ENCODE measurements at places on chromosomes 12 and 14.

DNA sequence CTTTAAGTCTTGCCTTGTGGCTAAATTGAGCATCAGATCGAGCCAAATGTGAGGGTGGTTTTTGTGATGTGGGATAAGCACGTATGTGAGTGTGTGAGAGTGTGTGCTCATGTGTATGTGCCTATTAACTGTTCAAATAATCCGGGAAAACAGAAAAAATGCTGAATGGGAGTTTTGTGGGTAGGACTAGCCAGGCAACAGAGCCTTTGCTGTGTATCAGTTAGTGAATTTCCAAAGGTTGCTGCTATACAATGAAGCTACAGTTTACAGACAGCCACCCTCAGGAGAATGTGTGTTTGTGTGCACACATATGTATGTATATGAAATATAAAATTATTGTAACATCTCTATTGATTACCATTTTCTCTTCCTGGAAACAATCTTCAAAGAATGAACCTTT is 154.0 kb downstream of the SOX5 start:
- no peak for DNase-seq
- H3K36me3 ChIP-seq = no peaks in the 10 kb centered on the region
- H3K4me3 ChIP-seq = no peak overlapping the region
- H3K27me3 ChIP-seq = no peaks in the 10 kb centered on the region

DNA sequence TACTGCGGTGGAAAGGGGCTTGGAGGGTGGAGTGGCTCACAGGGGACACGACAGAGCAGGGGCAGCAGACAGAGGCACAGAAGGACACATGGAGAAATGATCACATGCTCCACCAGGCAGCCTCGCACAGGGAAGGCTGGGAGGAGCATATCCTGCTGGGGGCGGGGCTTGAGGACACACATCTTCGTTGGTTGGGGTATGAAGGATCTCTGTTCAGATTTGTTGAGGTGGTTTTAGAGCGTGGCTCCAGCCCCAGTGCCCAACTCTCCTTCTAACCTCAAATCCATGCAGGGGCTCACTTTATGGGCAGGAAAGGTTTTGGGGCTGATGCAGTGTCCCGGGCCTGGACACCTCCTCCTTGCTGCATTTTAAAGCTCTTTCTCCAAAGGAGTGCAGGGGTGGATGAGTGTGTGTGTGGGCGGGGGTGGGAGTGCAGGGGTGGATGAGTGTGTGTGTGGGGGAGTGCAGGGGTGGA is 733 bp upstream of the P3H3 start:
- peak overlapping the region; percentile 58 for H3K4me3 ChIP-seq
- H3K36me3 ChIP-seq = no peaks in the 10 kb centered on the region

DNA sequence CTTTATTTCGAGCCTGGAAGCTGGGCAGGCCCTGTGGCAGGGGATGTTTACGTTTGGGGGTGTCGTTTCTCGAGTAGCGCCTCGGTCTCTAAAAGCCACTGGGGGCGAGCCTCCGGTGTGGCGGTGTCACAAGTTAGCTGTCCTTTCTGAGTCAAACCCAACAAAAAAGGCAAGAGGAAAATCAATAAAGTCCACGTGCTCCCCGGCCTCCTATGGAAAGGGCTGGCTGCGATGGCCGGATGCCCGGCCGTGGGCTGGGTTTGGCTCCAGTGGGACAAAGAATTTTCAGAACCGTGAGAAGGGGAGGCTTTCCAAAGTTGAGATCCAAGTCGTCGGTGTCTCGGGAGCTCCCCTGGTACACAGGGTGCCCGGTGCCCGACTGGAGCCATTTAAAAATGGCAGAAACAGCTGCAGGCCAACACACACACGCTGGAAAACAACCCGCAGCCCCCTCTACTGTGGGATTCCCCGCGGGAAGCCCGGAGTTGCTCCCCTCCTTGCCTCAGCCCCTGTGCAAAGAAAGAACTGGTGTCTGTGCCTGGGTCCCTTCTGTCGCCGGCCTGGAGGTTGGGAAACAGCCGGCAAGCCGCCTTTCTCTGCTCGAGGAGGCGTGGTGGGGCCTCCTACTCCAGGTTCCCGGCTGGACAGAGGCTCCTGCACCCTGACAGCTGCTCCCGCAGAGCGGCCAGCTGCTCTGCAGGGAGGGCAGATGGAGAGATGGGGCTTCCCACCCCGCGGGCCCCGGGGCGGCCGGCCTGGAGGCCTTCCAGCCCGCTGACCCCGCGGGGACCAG is 1.9 kb downstream of the BCL7A start:
- peaks cover 21% of the 10 kb centered on the region for H3K27me3 ChIP-seq
- H3K36me3 ChIP-seq = peaks cover 3% of the 10 kb centered on the region
- no peak for DNase-seq

- H3K27me3 ChIP-seq = peaks cover 15% of the 10 kb centered on the region
- H3K27ac ChIP-seq = no peak overlapping the region
- no peak overlapping the region for H3K4me3 ChIP-seq
- no peaks in the 10 kb centered on the region for H3K36me3 ChIP-seq
- no peak for DNase-seq
Observed at GRCh38 chr12:76916170-76916540, 37.3 kb upstream of the CSRP2 start.

- no peaks in the 10 kb centered on the region for H3K4me1 ChIP-seq
- no peaks in the 10 kb centered on the region for H3K36me3 ChIP-seq
- H3K27ac ChIP-seq = no peak overlapping the region
- H3K27me3 ChIP-seq = no peaks in the 10 kb centered on the region
- DNase-seq = no peak
- H3K4me3 ChIP-seq = no peak overlapping the region
Observed at GRCh38 chr12:129258781-129259318, 405.6 kb downstream of the GLT1D1 start.

DNA sequence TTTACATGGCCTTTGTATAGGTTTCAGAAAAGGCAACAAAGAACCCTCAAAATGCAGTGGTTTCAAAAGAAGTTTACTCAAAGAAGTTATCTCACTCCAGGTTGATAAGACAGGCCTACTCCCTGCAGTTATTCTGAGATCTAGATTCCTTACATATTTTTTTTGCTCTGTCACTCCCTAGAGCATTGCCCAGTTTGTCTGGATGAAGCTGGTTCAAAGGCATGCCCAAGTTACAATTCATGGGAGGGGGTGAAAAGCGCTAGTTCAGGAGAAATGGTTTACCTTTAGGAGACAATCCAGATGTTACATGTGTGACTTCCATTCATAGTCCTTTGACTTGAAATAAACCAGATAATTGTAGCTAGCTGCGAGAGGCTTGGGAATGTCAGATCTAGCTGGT is 115.0 kb downstream of the TPH2 start:
- no peaks in the 10 kb centered on the region for H3K4me1 ChIP-seq
- DNase-seq = no peak
- H3K27me3 ChIP-seq = no peaks in the 10 kb centered on the region
- H3K36me3 ChIP-seq = no peaks in the 10 kb centered on the region
- H3K4me3 ChIP-seq = no peak overlapping the region

GRCh38 chr12:68239309-68239982 is 13.8 kb upstream of the IL26 start:
- H3K27ac ChIP-seq = peak overlapping the region; percentile 12
- DNase-seq = no peak
- no peaks in the 10 kb centered on the region for H3K27me3 ChIP-seq
- no peak overlapping the region for H3K4me3 ChIP-seq
- H3K4me1 ChIP-seq = peaks cover 46% of the 10 kb centered on the region

GRCh38 chr14:33949411-33949893 is 1.4 kb downstream of the EGLN3 start:
- peaks cover 79% of the 10 kb centered on the region for H3K27me3 ChIP-seq
- peaks cover 19% of the 10 kb centered on the region for H3K4me1 ChIP-seq
- no peak for DNase-seq
- peak overlapping the region; percentile 83 for H3K4me3 ChIP-seq
- H3K27ac ChIP-seq = no peak overlapping the region

GRCh38 chr14:68168460-68169109 is 349.0 kb downstream of the RAD51B start:
- no peaks in the 10 kb centered on the region for H3K27me3 ChIP-seq
- DNase-seq = no peak
- no peaks in the 10 kb centered on the region for H3K4me1 ChIP-seq
- no peak overlapping the region for H3K4me3 ChIP-seq

DNA sequence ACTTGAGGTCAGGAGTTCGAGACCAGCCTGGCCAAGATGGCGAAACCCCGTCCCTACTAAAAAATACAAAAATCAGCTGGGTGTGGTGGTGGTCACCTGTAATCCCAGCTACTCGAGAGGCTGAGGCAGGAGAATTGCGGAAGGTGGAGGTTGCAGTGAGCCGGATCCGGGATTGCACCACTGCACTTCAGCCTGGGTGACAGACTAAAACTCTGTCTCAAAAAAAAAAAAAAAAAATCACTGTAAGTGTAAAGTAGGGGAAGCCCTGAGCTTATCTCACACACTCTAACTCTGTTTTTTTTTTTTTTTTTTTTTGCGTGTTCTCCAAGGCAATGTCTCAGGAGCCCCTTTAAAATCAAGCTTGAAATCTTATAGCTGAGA is 421 bp upstream of the RBMS2 start:
- H3K4me3 ChIP-seq = peak overlapping the region; percentile 91
- H3K27me3 ChIP-seq = no peaks in the 10 kb centered on the region
- no peak for DNase-seq
- H3K27ac ChIP-seq = peak overlapping the region; percentile 88
- peaks cover 30% of the 10 kb centered on the region for H3K4me1 ChIP-seq
- no peaks in the 10 kb centered on the region for H3K36me3 ChIP-seq

DNA sequence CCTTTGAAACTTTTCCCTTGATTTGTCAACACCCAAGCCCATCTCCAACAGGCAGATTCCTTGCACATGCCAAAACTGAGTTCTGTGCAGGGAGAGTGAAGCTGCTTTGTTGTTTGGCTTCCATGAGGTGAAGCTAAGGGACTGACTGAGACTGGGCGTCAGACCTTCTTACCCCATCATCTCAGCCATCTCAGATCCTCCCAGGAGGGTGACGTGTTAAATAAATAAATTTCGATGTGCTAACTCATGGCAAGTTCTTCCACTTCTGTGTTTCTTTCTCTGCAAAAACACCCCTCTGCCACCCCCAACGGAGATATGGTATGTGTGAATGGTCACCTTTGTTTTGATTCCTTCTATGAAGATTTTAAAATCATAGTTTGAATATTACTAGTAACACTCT is 17.8 kb downstream of the UTP20 start:
- no peaks in the 10 kb centered on the region for H3K4me1 ChIP-seq
- DNase-seq = no peak
- peaks cover 11% of the 10 kb centered on the region for H3K36me3 ChIP-seq
- H3K27me3 ChIP-seq = no peaks in the 10 kb centered on the region
- no peak overlapping the region for H3K4me3 ChIP-seq

DNA sequence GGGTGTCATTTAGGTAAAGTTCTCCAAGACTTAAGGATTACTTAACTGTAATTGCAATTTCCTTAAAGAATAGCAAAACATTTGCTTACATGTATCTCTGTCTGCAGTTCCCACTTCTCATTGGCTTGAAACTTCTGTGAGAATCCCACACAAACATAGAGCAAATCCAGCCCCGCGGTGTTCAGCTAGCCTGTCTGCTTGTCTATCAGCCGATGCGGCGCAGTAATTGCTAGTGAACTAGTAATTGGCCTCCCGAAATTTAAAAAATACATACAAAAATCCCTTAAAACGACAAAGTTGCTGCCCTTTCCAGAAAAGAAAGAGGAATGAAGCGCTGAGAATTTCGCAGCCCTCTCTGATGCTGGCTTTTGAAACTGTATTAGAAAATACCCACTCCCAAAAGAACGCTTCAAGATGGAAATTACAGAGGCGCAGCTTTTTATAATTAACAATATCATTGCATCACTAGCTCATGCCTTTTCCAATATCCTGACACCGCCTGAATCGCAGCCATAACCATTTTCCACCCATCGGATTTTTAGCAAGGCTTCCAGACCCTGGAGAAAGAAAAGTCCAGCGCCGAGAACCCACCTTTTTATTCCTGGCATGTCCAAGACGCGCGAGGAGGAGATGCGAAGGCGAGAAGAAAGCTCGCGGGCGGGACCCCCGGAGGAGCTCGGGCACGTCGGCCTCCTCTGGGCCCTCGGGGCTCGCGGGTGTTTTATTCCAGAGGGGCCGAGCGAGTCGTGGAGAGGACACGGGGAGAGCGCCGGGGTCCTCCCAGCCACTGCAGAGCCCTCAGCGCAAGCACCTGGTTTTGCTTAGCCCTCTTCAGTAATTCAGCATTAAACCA is 646 bp downstream of the FBLN5 start:
- no peaks in the 10 kb centered on the region for H3K36me3 ChIP-seq
- peaks cover 16% of the 10 kb centered on the region for H3K4me1 ChIP-seq
- peaks cover 50% of the 10 kb centered on the region for H3K27me3 ChIP-seq
- DNase-seq = no peak
- H3K4me3 ChIP-seq = peak overlapping the region; percentile 89

DNA sequence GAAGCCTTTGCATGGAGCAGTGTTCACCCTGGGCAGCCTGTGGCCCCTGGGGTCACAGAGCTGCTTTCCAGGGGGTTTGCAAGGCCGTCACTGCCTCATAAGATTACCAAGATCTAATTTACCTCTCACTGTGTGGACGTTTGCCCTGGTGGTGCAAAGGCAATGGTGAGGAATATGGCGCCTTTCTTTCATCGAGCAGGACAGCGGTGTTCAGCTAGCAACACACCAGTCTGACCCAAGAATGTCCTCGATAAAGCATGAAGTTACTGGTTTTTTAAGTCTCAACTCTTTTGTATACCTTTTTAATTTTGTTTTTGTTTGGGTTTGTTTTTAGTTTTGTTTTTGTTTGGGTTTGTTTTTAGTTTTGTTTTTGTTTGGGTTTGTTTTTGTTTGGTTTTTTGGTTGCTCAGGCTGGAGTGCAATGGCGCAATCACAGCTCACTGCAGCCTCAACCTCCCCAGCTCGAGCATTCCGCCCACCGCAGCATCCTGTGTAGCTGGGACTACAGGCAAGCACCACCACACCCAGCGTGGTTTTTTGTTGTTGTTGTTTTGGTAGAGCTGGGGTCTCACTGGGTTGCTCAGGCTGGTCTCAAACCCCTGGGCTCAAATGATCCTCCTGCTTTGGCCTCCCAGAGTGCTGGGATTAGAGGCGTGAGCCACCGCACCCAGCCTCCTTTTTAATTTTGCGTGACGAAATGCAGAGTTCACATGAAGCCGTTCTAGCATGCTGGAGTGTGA is 57.9 kb downstream of the PPP2R5C start:
- H3K4me3 ChIP-seq = peak overlapping the region; percentile 72
- H3K27ac ChIP-seq = peak overlapping the region; percentile 93
- peaks cover 78% of the 10 kb centered on the region for H3K4me1 ChIP-seq
- no peaks in the 10 kb centered on the region for H3K27me3 ChIP-seq
- DNase-seq = peak; percentile 77

Measured in activated naive CD8-positive, alpha-beta T cell treated with anti-CD3 and anti-CD28 coated beads, Interleukin-2, amount 10 ng/mL, durations not matched to agents 7 days and 5 days (primary cell).